ENCODE measurements at places on chromosomes 5 and 9.
A peak's percentile ranks its signal among the peaks of the same experiment; 100 is the strongest.

GRCh38 chr9:127085186-127085585, 37.2 kb downstream of the ANGPTL2 start:
- no peaks in the 10 kb centered on the region for H3K36me3 ChIP-seq
- no peak for DNase-seq
- H3K27ac ChIP-seq = no peak overlapping the region
- H3K27me3 ChIP-seq = no peaks in the 10 kb centered on the region
- no peak overlapping the region for H3K4me3 ChIP-seq

GRCh38 chr9:91690540-91691249, 259.3 kb downstream of the ROR2 start:
- H3K4me3 ChIP-seq = no peak overlapping the region
- H3K27me3 ChIP-seq = no peaks in the 10 kb centered on the region
- no peak overlapping the region for H3K27ac ChIP-seq

DNA sequence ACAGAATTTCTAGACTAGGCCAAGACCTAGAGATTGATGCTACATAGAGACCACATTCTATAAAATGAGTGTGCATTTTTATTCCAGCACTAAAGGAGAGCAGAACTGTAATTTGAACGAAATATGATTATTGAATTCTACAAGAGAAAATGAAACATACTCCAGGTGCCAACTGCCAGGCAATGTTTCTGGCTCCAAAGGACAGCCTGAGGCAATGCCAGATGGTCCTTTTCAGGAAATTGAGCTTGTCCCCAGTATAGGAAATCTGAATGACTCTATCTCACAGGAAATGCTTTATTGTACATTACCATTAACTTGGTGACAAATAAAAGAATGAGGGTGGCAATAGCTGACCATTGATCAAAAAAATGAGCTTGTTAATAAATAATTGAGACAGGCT, 28.8 kb upstream of the RASGRF2 start:
- H3K4me1 ChIP-seq = no peaks in the 10 kb centered on the region
- no peak for DNase-seq
- no peaks in the 10 kb centered on the region for H3K27me3 ChIP-seq
- H3K27ac ChIP-seq = no peak overlapping the region
- no peaks in the 10 kb centered on the region for H3K36me3 ChIP-seq

DNA sequence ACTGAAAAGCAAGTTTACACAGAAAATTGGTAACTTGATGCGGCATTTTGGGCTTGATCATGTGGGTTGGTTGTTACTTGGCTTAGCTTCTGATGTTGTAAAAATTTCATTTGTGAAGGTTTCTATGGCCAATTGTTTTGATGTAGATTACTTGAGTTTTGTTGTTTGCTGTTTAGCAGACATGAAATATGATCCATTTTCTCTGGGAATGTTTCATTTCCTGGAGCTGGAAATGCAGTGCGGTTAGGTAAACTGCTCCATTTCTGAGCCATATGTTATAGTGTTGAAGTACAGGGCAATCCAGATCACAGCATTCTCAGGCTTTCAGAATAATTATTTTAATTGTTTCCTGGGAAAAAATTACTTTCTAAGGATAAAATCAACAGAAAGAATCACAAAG, 396.9 kb downstream of the ENC1 start:
- 0 out of 2 replicates have a peak overlapping the region, but pooled peaks have one; percentile 14 for H3K27ac ChIP-seq
- H3K4me3 ChIP-seq = no peak overlapping the region
- no peaks in the 10 kb centered on the region for H3K36me3 ChIP-seq
- H3K4me1 ChIP-seq = peaks cover 34% of the 10 kb centered on the region

DNA sequence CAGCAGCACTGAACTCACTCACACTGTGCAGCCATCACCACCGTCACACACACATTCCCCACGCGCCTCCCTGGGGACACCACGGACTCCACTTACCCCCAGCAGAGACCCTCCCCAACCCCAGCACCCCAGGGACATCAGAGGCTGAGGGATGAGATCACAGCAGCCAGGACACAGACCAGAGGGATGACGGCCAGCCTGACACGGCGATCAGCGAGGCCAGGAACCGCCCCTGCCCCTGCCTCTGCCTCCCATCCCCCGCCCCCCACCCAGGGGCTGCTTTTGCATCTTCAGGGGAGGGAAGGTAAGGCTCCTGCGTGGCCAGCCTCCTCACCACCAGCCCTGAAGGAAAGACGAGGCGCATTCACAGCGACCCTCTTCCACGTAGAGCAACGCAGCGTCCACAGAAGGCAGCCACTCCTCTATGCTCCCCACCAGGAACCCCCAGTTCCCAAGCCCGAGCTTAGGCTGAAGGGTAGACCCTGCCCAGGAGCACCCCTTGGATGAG, 104.5 kb downstream of the VAV2 start:
- H3K4me3 ChIP-seq = no peak overlapping the region
- H3K27me3 ChIP-seq = no peaks in the 10 kb centered on the region
- peaks cover 16% of the 10 kb centered on the region for H3K36me3 ChIP-seq
- no peak for DNase-seq
- H3K4me1 ChIP-seq = peaks cover 2% of the 10 kb centered on the region
- H3K27ac ChIP-seq = no peak overlapping the region

DNA sequence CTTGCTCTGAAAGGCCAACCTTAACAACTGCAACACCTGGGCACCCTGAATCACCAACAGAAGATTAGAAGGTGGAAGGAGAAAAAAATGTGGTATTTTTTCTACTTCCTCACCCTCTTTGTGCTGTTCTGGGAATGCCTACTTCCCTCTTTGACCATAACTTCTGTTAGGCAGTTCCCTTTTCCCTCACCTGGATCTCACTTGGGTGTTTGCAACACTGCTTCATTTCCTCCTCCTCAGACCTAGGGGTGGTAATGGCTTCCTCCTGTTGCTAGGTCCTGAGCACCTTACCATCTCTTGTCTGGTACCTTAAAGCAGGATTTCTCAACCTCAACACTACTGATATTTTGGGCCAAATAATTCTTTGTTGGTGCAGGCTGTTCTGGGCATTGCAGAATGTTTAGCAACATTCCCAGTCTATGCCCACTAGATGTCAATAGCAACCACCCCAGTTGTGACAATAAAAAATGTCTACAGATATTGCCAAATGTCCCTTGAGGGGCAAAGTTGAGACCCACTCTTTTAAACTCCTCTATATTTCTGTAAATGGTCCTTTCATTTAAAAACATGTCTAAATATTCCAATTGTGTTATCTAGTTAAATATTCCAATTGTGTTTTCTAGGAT, 300.0 kb upstream of the VLDLR start:
- H3K4me1 ChIP-seq = no peaks in the 10 kb centered on the region
- H3K27me3 ChIP-seq = no peaks in the 10 kb centered on the region
- H3K4me3 ChIP-seq = no peak overlapping the region

DNA sequence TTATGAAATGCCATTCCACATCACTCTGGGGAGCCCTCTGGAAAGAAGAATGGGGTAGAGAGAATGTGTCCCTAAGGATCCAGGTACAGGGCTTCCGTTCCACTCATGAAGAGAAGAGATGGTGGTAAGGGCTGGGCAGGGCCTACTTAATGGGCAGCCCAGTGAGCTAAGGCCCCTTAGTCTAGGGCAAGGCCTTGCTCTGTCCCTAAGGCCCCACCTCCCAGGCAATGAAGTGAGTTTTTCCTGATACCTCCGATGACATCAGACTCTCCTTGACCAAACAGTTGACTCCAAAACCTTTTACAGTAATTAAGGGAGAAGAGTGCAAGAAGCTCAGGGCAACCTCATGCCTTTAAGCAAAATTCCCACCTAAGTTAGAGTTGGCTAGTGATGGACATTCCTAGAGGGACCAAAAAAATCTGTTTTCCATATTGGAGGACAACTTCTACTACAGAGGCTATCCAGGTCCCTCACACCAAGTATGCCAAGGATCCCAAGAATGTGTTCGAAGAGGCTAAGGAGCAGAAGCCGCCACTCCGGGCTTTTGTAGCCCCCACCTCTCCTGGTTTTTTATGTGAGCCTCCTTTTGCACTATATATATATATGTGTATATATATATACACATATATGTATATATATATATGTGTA, 5.9 kb downstream of the KLF9 start:
- no peak for DNase-seq
- peak overlapping the region; percentile 97 for H3K27ac ChIP-seq
- H3K4me1 ChIP-seq = peaks cover 58% of the 10 kb centered on the region
- H3K36me3 ChIP-seq = peaks cover 7% of the 10 kb centered on the region

DNA sequence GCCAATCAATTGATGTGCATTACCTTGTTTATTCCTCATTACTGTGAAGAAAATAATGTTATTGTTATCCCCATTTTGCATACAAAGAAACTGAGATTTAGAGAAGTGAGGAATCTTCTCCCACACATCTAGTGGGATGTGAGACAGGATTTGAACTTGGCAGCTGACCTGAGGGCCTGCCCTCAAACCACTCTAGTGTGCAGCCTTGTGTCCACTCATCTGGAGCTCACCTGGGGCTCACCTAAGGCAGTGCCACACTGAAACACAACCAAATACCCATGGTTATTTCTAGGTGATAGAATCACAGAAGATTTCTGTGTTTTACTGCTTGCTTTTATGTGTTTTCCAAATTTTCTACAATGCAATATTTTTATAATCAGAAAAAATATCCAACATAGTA, 94.7 kb upstream of the SAP30L start:
- H3K27me3 ChIP-seq = no peaks in the 10 kb centered on the region
- H3K4me1 ChIP-seq = peaks cover 33% of the 10 kb centered on the region
- no peak overlapping the region for H3K27ac ChIP-seq
- 0 out of 2 replicates have a peak, but pooled peaks cover 3% of the 10 kb centered on the region for H3K36me3 ChIP-seq
- no peak overlapping the region for H3K4me3 ChIP-seq
- DNase-seq = no peak

GRCh38 chr9:4739587-4740387, 1.2 kb downstream of the AK3 start:
- H3K36me3 ChIP-seq = peaks cover 3% of the 10 kb centered on the region
- H3K27ac ChIP-seq = peak overlapping the region; percentile 66
- no peaks in the 10 kb centered on the region for H3K27me3 ChIP-seq
- H3K4me3 ChIP-seq = peak overlapping the region; percentile 79
- DNase-seq = no peak

DNA sequence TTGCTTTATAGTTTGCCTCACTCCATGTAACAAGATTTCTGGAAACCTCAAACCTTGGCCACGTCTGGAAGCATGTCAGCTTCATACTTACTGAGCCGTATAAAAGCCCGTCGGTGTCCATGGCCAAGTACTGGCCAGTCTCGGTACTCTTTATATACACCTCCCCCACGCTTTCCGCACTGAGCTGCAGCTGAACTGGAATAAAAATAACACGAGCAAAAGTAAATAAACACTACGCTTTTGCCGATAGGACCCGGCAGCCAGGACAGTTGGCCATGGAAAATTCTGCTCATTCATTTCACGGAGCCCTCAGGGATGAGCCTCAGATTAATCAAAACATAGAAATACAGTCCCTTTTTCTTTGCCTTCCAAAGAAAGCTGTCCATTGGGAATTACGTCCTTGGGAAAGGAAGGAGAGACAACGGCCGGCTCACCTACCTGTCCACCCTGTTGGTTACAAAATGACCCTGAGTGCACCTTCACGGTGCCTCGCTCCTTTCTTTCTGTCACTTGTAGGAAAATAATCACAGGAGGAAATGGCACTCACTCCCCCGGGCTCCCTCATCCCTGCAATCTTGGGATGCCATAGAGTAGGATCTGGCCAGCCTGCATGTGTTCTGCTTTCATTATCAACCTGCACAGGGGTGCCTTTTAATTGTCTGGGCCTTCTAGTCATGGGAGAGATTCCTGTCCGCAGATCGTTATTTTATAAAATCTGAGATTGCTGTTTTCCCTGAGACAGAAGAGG, 85.1 kb downstream of the FGF1 start:
- peak overlapping the region; percentile 55 for H3K27ac ChIP-seq
- peak; percentile 92 for DNase-seq
- peak overlapping the region; percentile 16 for H3K4me3 ChIP-seq
- H3K36me3 ChIP-seq = peaks cover 7% of the 10 kb centered on the region
- H3K4me1 ChIP-seq = peaks cover 53% of the 10 kb centered on the region

DNA sequence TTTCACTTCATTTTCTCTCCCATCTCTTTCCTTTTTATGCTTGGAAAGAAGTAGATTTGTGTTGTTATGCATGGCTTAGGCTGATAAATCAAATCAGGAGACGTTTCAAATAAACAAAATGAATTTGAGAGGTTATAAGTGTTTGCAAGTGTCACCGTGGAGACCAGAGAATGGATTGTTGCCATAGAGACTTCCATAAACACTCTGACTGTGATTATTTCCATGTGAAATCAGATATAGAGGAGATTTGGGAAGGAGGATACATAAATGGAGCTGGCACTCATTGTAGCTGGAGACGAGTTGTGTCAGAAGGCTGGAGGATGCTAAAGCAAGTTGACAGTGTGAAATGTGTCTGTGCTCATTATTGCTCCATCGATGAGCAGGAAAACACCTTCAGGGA, 84.2 kb upstream of the PCSK1 start:
- DNase-seq = no peak
- no peak overlapping the region for H3K4me3 ChIP-seq
- 0 out of 2 replicates have a peak, but pooled peaks cover 5% of the 10 kb centered on the region for H3K27me3 ChIP-seq
- H3K4me1 ChIP-seq = no peaks in the 10 kb centered on the region

GRCh38 chr9:30575691-30576090, 1808.8 kb upstream of the ACO1 start:
- H3K4me3 ChIP-seq = no peak overlapping the region
- no peaks in the 10 kb centered on the region for H3K36me3 ChIP-seq
- H3K27me3 ChIP-seq = no peaks in the 10 kb centered on the region
- no peaks in the 10 kb centered on the region for H3K4me1 ChIP-seq

GRCh38 chr5:170681013-170681433, 102.5 kb upstream of the GABRP start:
- H3K27ac ChIP-seq = no peak overlapping the region
- H3K4me3 ChIP-seq = no peak overlapping the region

DNA sequence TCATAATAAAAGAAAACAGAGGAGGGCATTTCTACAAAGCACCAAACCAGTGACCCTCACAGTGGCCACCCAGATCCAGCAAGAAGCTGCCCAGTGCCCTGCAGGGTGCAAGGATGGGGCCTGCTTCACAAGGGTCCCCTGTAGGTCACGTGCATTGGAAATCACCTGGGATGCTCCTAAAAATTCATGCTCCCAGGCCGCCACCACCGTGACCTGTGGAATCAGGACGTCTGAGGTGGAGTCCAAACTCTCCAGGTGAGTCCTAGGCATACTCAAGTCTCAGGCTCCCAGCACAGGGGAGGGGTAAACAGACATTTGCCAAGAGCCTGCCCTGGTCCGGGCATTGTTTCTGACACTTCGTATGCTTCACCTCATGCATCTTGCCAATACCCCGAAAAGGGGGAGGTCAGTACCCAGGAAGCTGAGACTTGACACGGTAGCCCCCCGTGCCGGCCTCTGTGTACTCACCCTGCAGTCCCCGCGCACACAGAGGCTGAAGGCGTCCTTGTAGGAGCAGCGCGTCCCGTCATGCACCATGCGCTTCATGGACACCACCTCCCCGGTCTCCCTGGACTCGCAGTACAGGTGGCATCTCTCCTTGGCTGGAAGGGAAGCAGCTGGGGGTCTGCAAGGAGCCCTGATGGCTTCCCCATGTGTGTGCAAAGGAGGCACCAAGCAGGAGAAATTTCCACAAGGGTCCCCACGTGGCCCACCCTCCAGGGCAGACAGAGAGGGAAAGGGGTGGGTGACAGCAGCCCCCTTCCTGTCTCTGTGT, 75.5 kb downstream of the ZNF354C start:
- H3K27ac ChIP-seq = no peak overlapping the region
- H3K4me1 ChIP-seq = no peaks in the 10 kb centered on the region
- H3K27me3 ChIP-seq = no peaks in the 10 kb centered on the region
- no peak overlapping the region for H3K4me3 ChIP-seq
- 0 out of 2 replicates have a peak, but pooled peaks cover 3% of the 10 kb centered on the region for H3K36me3 ChIP-seq

GRCh38 chr5:10645671-10646070, 81.8 kb downstream of the ANKRD33B start:
- no peaks in the 10 kb centered on the region for H3K27me3 ChIP-seq
- no peak for DNase-seq
- H3K27ac ChIP-seq = no peak overlapping the region
- no peaks in the 10 kb centered on the region for H3K4me1 ChIP-seq
- H3K4me3 ChIP-seq = no peak overlapping the region
- peaks cover 30% of the 10 kb centered on the region for H3K36me3 ChIP-seq

- no peak for DNase-seq
- no peak overlapping the region for H3K4me3 ChIP-seq
- H3K27ac ChIP-seq = no peak overlapping the region
- no peaks in the 10 kb centered on the region for H3K4me1 ChIP-seq
Measured at GRCh38 chr9:31135567-31135966, 1248.9 kb upstream of the ACO1 start.
